ENCODE measurements at places on chromosomes 5 and 9. TPM values are rescaled to one million over a fixed set of nuclear protein-coding genes. Genes with fewer than 3 reads are reported as not detected.
A peak's percentile ranks its signal among the peaks of the same experiment; 100 is the strongest.

DNA sequence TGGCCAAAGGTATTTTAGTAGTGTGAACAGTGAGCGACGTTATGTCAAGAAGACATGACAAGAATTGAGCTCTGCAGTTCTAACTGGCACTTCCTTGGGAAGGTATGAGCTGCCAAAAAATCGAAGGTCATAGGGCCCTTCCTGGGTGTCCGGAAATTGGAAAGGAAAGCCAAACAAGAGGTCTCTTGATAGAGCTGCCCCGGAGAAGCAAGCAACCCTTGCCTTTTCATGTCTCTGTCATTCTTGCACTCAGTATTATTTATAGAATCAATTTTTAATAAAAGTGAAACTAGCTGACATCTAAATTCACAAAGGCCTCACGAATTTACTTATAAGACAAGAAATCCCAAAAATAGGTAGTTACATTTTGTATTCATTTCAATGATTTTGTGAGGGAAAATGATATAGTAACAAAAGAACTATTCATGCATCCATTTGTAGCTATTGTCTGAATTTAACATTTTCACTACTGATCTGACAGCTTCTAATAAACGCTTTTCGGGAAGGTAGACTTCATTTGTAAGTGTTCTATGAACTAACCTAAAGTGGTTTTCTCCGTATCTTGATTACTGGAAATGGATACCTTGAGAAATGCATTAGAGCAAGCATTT is 113.8 kb upstream of the VCAN start:
- no peak overlapping the region for H3K4me3 ChIP-seq
- no peaks in the 10 kb centered on the region for H3K4me1 ChIP-seq
- no peaks in the 10 kb centered on the region for H3K36me3 ChIP-seq
- no peaks in the 10 kb centered on the region for H3K27me3 ChIP-seq
- H3K27ac ChIP-seq = no peak overlapping the region
- DNase-seq = no peak

GRCh38 chr9:8857926-8858595 is 1058.5 kb upstream of the DMAC1 start:
- H3K27me3 ChIP-seq = peaks cover 7% of the 10 kb centered on the region
- H3K4me3 ChIP-seq = peak overlapping the region; percentile 89
- no peaks in the 10 kb centered on the region for H3K36me3 ChIP-seq
- peak; percentile 52 for DNase-seq
- H3K27ac ChIP-seq = no peak overlapping the region

DNA sequence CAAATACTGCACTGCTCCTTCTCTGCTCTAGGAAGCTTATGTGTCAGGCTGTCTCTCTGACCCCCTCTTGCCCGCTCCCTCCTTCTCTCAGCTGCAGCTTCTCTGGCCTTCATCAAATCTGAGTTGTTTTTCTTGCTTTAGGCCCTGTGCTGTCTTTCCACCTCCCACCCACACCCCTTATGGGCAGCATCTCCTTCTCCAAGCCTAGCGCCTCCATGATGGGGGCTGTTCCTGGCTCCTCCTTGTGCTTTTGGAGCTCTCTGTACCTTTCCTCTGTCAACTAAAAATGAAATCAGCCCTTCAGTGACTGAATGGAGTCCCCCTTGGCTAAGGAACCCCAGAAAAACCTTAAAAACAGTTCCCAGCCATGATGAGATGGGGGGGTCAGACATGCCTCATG is 6.6 kb upstream of the CFAP157 start:
- H3K4me1 ChIP-seq = peaks cover 6% of the 10 kb centered on the region
- H3K27me3 ChIP-seq = peaks cover 5% of the 10 kb centered on the region
- peaks cover 8% of the 10 kb centered on the region for H3K36me3 ChIP-seq
- H3K27ac ChIP-seq = no peak overlapping the region
- H3K4me3 ChIP-seq = no peak overlapping the region

DNA sequence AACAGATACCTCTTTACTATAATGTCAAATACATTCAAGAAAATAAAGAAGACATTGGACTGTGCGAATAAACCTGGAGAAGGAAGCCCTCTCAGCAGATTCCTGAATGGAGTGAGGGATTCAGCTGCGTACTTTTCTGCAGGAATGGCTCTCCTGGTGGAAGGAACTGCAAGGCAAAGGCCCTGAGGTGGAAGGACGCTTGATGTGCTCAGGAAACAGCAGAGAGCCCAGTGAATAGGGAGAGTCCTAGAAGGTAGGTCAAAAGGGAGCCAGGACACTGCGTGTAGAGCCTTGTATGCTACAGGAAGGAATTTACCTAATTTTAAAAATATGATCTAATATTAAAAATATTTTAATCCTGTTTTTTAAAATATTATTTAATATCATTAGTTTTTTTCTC is 68.5 kb upstream of the TTC23L start:
- H3K4me1 ChIP-seq = peaks cover 3% of the 10 kb centered on the region
- H3K36me3 ChIP-seq = peaks cover 40% of the 10 kb centered on the region
- no peak for DNase-seq
- no peak overlapping the region for H3K27ac ChIP-seq
- H3K4me3 ChIP-seq = no peak overlapping the region

GRCh38 chr5:138305797-138306196 is 25.8 kb downstream of the CDC25C start:
- peaks cover 3% of the 10 kb centered on the region for H3K36me3 ChIP-seq
- H3K4me1 ChIP-seq = no peaks in the 10 kb centered on the region
- no peaks in the 10 kb centered on the region for H3K27me3 ChIP-seq
- no peak for DNase-seq
- no peak overlapping the region for H3K4me3 ChIP-seq

- H3K27ac ChIP-seq = peak overlapping the region; percentile 10
- no peak for DNase-seq
- peaks cover 4% of the 10 kb centered on the region for H3K36me3 ChIP-seq
- H3K27me3 ChIP-seq = peaks cover 2% of the 10 kb centered on the region
- no peak overlapping the region for H3K4me3 ChIP-seq
These were observed 15.4 kb downstream of the ARHGEF37 start for GRCh38 chr5:149596712-149597111.

GRCh38 chr9:89422151-89422975 is 75.5 kb downstream of the SEMA4D start:
- peaks cover 5% of the 10 kb centered on the region for H3K27me3 ChIP-seq
- no peak overlapping the region for H3K4me3 ChIP-seq
- no peak overlapping the region for H3K27ac ChIP-seq
- DNase-seq = no peak

DNA sequence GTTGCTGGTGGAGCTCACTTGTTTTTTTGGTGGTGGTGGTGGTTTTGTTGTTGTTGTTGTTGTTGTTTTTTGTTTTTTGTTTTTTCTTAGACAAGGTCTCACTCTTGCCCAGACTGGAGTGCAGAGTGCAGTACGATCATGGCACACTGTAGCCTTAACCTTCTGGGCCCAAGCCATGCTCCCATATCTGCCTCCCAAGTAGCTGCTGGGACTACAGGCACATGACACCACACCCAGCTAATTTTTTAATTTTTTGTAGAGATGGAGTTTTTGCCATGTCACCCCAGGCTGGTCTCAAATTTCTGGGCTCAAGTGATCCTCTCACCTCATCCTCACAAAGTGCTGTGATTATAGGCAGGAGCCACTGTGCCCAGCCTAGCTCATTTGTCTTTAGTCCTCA is 53.5 kb downstream of the NUP214 start:
- DNase-seq = no peak
- H3K36me3 ChIP-seq = peaks cover 15% of the 10 kb centered on the region
- H3K4me1 ChIP-seq = no peaks in the 10 kb centered on the region
- peaks cover 2% of the 10 kb centered on the region for H3K27me3 ChIP-seq
- H3K4me3 ChIP-seq = no peak overlapping the region
- H3K27ac ChIP-seq = no peak overlapping the region

DNA sequence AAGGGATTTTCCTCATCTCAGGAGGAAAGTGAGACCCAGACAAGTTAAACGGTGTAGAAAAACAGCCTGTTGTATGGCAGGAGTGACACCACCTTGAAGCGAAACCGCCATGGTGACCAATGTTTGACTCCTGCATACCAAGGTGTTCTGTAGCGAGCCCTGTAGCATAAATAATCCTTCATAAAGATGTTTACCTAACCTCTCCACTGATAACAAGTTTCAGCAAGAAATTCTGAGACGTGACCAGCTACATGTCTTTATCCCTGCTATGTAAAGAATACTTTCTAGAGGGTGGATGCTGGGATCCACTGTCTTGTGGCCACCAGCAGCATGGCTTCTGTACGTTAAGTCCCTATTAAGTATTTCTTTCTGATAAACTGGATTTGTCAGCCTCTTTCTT is 148.1 kb downstream of the MPDZ start:
- H3K4me1 ChIP-seq = no peaks in the 10 kb centered on the region
- no peaks in the 10 kb centered on the region for H3K27me3 ChIP-seq
- H3K36me3 ChIP-seq = peaks cover 21% of the 10 kb centered on the region

DNA sequence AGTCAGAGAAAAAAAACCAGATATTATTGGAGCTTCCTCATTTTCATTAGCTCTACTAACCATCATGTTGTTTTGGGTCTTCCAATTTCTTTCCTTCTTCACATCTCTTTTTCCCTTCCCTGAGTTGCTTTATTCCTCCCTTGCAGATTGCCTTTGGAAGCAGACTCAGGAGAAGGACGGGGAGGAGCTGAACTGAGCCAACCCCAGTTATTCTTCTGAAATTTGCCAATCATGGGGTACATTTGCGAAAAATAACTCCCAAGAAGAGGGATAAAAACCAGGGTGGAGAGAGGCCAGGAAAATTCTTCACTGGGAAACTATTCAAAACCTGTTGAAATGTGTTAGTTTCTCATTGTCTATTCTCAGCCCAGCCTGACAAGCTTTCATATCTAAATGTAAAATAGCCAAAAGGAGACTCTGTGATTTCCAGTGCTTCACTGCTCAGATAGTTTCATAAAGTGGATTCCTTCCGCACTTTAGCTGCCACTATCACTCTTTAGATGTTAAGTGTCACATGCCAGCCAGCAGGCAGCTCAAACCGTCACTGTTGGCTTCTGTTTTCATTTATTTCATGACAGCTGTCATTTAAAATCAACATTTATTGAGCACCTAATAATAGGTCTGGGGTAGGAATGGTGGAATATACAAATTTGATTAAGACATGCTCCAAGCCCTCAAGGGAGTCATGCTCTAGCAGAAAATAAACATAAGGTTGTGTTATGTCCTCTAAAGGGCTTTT is 204.5 kb downstream of the SREK1 start:
- H3K4me3 ChIP-seq = no peak overlapping the region
- no peak for DNase-seq
- no peaks in the 10 kb centered on the region for H3K36me3 ChIP-seq
- H3K27ac ChIP-seq = no peak overlapping the region

DNA sequence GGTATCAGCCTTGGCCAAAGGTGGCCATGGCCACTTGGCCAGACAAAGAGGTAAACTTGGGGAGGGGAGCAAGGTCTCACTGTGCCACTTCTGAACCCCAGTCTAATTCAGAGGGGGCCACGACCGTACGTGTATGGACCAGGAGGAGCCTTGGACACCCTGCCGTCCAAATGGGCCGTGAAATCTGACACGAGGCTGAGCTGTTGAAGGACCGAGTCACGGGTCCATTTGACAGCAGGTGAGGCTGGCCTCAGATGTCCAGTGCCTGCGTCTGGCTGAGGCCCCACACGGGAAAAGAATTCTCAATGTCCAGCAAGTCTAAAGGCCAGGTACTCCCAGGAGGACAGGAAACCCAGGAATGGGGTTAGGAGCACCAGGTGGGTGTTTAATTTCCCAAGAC is 17.7 kb downstream of the CMBL start:
- H3K36me3 ChIP-seq = peaks cover 25% of the 10 kb centered on the region
- H3K4me3 ChIP-seq = no peak overlapping the region
- H3K4me1 ChIP-seq = peaks cover 12% of the 10 kb centered on the region
- DNase-seq = no peak
- peaks cover 7% of the 10 kb centered on the region for H3K27me3 ChIP-seq

DNA sequence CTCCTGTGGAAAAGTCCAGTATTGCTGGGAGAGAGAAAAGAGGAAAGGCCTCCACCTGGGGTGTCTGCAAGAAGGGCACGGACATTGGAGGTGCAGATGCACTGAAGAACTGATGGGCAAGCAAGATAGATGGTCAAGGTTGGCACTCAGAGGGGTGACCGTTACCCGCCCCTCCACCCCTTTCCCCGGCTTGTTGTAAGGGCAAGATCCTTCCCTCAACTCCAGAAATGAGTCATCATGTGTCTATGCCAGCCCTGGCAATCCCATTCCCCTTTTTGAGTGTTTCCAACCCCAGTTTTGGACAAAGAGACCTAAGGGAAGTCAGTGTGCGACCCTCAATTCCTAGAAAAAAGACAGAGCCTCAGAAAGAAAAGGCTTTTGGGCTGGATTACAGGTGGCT is 34.9 kb upstream of the ATP6V1G1 start:
- peaks cover 3% of the 10 kb centered on the region for H3K27me3 ChIP-seq
- no peaks in the 10 kb centered on the region for H3K36me3 ChIP-seq
- DNase-seq = no peak
- H3K27ac ChIP-seq = no peak overlapping the region
- no peaks in the 10 kb centered on the region for H3K4me1 ChIP-seq
- no peak overlapping the region for H3K4me3 ChIP-seq

- H3K4me1 ChIP-seq = no peaks in the 10 kb centered on the region
- peaks cover 4% of the 10 kb centered on the region for H3K27me3 ChIP-seq
- no peak overlapping the region for H3K27ac ChIP-seq
- no peak overlapping the region for H3K4me3 ChIP-seq
- DNase-seq = no peak
These were observed 67.1 kb upstream of the GAS1 start for GRCh38 chr9:87014436-87014835.

DNA sequence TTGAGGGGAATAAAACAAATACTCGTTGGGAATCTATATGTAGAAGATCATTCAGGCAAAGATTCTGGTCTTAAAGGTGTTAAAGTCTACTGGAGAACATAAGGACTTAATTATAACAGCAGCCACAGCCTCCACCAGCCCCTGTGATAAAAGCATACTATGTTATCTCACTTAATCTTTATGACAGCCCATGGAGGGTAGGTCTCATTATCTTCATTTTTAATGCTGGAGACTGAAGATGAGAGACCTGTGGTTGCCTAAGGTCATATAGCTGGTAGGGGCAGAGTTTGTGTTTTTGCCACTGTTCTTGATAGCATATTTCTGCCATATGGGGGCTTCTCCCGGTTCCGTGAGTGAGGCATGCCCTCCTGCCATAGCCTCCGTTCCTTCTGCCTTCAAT is 88.7 kb downstream of the TRIO start:
- DNase-seq = no peak
- peaks cover 69% of the 10 kb centered on the region for H3K4me1 ChIP-seq
- peak overlapping the region; percentile 12 for H3K27ac ChIP-seq
- H3K4me3 ChIP-seq = no peak overlapping the region

The SGCD gene
- 1.2 TPM for total RNA-seq

The GGTA1 gene
- total RNA-seq = 19.7 TPM

The IL4 gene
- not detected for total RNA-seq

The KLHL3 gene
- total RNA-seq = 200 TPM

The SLC1A3 gene
- total RNA-seq = 4.0 TPM

The PAEP gene
- not detected for total RNA-seq

The GRM6 gene
- total RNA-seq = not detected

The IFNK gene
- total RNA-seq = not detected

The EGFL7 gene
- total RNA-seq = 945 TPM

The LCN9 gene
- total RNA-seq = not detected

The CYSTM1 gene
- 21.7 TPM for total RNA-seq

The GPRIN1 gene
- 3.9 TPM for total RNA-seq

The KIAA0825 gene
- 2.0 TPM for total RNA-seq

The IL31RA gene
- 0.82 TPM for total RNA-seq

The ZNG1A gene
- 46.7 TPM for total RNA-seq

The ACTBL2 gene
- not detected for total RNA-seq
